ENCODE measurements at places on chromosomes 3 and 15.
A peak's percentile ranks its signal among the peaks of the same experiment; 100 is the strongest.

- peak; percentile 90 for DNase-seq
Measured at GRCh38 chr15:60070838-60071493, 66.9 kb downstream of the FOXB1 start.

DNA sequence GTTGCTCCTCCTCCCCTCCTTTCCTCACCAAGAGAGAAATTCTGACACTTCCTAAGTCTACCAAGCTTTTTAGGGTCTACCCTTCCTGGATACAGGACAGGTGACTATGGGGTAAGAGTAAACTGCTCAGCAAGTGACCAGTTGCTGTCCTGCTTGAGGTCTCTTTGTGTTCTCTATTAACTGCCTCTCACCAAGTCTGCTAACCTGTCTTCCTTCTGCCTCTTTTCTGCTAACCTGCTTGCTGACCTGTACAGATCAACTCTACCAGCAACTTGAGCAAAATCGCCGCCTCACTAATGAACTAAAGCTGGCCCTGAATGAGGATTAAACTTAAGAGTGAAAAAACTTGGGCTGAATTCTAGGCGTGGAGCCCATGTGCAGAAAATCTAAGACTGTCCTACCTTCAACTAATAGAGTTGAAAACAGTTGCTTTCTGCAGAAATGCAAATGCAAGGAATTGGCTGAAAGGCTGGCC, 27.1 kb downstream of the TPM1 start:
- DNase-seq: no peak

- DNase-seq: no peak
Measured at GRCh38 chr3:146246526-146246925, 4.4 kb downstream of the PLSCR4 start.

DNA sequence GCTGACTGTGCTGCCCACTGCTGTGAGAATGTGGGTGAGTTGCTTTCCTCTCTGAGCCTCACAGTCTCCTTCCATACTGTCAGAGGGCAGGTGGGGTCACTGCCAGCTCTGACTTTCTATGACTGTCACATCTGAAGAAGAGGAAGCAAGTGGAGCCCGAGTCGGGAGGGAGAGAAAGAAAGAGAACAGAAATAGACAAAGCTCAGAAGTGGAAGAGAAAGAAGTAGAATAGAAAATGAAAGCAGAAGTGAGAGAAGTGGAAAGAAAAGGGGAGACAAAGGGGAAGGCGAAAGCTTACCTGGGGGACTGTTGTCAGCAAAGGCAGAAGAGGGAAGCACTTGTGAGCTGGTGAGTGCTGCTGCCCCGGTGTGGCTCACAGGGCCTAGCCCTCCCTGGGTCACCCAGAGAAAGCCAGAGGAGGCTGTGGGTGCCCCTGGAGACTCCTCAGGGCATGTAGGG, 57.9 kb downstream of the EPHB1 start:
- DNase-seq: no peak

DNA sequence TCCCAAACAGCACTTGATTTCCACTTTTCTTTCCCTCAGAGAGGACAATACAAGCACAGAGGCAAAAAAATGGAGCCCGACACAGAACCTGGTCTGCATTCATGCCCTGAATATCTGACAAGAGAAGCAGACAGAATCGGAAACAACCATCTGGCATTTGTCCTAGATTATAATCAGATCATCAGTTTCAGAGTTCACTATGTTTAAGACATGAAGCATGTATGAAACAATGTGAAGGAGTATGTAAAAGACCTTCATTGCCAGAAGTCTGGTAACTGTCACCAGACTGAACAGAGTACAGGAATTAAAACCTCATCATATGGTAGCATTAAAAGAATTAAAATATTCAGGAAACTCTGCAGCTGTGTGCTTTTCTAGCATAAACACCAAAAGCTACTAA, 65.0 kb downstream of the SETD2 start:
- DNase-seq: no peak

DNA sequence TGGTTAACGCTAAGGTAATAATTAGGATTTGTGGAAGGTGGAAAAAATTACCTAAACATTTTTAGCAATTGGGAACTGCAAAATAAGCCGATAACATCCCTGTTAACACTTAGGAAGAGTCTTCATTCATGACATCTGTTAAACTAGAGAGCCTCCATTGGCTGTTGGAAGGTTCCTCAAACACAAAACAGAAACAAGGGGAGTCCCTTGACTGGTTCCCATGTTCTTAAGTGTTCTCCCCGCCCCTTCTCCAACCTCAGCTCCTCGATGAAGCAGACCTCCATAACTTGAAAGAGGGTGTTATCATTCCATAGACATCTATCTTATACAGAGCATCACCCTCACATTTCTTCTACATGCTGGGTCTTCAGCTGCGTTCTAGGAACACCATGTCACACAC, 2.5 kb downstream of the SLC22A13 start:
- no peak for DNase-seq

DNA sequence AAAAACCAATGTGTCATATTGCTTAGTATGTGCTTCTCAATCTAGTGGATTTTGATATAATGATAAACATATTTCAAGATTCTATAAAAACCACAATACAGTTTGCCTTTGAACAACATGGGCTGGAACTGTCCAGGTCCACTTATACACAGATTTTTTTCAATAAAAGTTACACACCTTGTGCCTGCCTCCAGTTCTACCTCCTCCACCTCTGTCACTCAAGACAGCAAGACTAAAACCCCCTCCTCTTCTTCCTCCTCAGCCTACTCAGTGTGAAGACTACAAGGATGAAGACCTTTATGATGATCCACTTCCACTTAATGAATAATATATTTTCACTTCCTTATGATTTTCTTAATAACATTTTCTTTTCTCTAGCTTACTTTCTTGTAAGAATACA, 5.7 kb downstream of the SETD2 start:
- no peak for DNase-seq

DNA sequence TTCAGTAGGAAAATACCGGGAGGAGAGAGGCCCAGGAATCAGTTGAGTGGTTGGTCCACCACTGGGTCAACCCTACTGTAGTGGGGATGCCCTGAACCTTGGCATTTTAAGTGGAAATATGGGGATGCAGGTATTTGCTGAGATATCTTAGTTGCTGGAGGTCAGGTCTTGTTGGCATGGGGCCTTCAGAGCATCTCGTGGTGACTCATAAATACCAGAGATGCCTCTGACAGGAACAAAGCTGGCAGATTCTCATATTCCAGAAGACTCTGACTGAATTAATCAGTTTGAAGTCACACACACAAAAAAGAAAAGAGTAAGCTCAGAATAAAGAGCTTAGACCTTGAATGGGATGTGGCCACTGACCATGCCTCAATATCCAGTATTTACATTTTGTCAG, 91.6 kb downstream of the CACNA2D3 start:
- DNase-seq: no peak

DNA sequence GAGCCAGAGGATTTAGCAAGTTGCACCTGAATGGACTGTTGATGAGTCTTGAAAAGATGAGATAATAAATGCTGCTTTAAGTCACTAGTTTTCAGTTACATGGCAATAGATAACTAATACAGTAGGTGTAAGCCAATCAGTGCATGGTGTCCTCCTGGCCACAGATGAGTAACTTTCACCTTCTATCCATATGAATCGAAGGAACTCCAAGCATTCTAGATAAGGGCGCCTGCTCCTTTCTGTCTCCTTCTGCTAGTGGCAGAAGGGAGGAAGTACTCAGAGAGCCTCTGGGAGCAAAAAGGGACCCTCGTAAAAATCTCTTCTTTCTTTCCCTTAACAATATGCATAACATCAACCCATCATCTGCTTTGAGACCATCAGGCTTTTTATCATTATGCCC, 37.3 kb downstream of the TM6SF1 start:
- no peak for DNase-seq

GRCh38 chr3:126753191-126754160, 49.4 kb downstream of the CHCHD6 start:
- DNase-seq: peak; percentile 26

DNA sequence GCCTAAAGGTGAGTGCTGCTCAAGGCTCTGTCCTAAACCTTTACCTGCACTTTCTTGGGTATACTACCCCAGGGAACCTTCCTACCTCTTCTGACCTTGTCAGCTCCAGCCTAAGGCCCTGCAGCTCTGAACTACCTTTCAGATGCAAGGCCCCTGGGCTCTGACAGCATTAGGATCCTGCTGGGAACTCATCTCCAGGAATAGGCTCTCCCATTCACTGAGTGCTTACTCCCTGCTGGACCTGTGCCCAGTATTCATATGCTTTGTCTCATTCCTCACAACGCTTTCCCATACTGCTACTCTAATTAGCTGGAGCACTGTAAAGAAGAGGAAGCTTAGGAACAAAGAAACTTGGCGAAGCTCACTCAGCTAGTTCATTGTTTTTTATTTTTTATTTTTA, 53.8 kb upstream of the RAB6B start:
- DNase-seq: no peak
